ENCODE measurements at places on chromosomes 7 and 10. TPM values are rescaled to one million over a fixed set of nuclear protein-coding genes. Genes with fewer than 3 reads are reported as not detected.
A peak's percentile ranks its signal among the peaks of the same experiment; 100 is the strongest.

DNA sequence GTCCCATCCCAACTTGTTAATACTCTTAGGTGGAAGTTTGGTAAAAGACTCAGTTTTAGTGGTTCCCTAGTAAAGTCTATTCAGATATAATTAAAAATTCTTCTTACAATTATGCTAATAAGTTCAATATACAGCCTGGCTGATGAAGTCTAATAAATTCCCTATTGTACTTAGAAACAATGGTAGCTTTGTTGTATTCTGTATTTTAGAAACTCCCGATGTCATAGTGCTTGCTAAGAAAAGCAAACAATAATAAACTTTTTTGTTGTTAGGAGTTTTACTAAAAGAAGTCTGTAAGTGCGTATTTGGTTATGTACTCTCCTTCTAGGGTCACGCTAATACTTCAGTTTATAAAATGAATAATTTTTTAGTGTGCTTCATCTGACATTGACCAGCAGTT, 206.8 kb downstream of the VTI1A start:
- no peak for DNase-seq

DNA sequence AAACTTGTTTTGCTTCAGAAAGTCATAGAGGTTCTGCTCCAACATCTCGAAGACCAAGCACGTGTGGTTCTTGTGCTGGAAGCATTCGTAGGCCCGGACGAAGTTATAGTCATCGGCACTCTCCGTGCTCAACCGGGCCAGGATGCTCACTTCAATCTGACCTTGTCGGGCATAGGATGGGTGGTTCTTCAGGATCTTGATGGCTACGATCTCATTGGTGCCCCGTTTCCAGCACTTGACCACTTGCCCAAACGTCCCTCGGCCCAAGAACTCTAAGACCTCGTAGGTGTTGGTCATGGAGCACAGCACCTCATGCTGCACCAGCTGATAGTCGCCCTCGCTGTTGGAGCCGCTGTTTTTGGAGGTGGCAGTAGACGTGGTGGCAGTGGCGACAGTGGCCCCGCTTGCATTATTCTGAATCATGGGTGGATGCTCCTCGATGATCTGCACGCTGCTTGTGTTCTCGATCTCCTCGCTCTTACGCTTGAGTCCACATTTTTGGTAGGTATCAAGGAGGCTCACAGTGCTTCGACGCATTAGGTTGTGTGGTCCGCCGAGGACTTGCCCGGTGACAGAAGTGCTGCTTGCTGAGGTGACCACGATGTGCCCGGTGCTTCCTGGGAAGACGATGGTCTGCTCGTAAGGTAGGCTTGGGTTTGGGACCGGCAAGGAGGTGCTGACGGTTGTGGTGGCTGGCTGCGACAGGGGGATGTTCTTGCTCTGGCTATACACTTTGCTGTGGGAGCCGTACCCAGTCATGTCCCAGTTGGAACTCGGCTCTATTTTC, 61.4 kb downstream of the HIPK2 start:
- no peak for DNase-seq

GRCh38 chr10:117653170-117653515, 110.6 kb downstream of the EMX2 start:
- peak; percentile 99 for DNase-seq

EPHB6 gene
- total RNA-seq = 2.0 TPM

TRA2A gene
- total RNA-seq = 27.6 TPM

- DNase-seq = no peak
Observed at GRCh38 chr10:123327450-123327849, 173.2 kb downstream of the BUB3 start.

- no peak for DNase-seq
Observed at GRCh38 chr10:5895804-5896203, 5.8 kb downstream of the FBH1 start.

MRLN gene
- not detected for total RNA-seq

GRCh38 chr7:46290374-46291049, 369.4 kb upstream of the IGFBP3 start:
- no peak for DNase-seq

GRCh38 chr7:127901895-127902703, 129.1 kb downstream of the LRRC4 start:
- no peak for DNase-seq

- peak; percentile 36 for DNase-seq
Observed at GRCh38 chr7:105691082-105691679, 109.9 kb upstream of the EFCAB10 start.

ENO4 gene
- 0.35 TPM for total RNA-seq

NUTM2E gene
- total RNA-seq = not detected

OPN1SW gene
- not detected for total RNA-seq

DNA sequence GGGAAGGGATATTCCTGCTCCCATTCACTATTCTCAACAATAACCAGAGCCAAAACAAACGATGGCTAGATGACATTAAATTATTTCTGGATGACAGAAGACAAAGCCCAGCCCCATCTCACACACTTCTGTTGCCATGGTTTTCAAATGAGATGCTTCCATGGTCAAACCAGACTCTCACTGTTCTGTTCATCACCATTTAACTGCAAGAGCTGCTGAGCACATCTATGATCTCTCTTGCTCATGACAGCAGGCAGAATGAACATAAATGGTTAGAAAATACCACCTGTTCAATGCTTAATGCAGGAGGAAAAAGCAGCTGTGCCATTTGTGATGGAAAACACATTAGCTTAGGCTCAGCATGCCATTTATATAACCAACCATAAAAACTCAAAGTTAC, 758.6 kb upstream of the ZWINT start:
- DNase-seq = no peak

AGBL3 gene
- 2.3 TPM for total RNA-seq

- peak; percentile 84 for DNase-seq
Observed at GRCh38 chr7:156751319-156751718, 110.7 kb downstream of the RNF32 start.

DNA sequence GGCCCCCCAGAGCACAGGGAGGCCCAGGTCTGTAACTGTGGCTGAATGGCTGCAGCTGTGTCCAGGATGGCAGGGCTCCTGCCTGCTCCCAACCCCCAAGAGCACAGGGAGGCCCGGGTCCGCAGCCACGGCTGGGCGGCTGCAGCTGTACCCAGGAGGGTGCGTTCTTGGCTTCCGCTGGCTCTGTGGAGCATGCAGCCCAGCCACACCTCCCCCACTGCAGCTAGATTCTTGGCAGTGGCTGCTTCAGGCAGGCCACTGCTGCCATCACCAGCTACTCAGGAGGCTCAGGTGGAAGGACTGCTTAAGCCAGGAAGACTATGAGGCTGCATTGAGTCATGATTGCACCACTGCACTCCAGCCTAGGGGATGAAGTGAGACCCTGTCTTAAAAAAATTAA, 27.9 kb downstream of the C7orf25 start:
- DNase-seq = peak; percentile 92

- no peak for DNase-seq
Observed at GRCh38 chr10:69384320-69384719, 32.4 kb downstream of the TACR2 start.

RNF32 gene
- total RNA-seq = 1.3 TPM

DNA sequence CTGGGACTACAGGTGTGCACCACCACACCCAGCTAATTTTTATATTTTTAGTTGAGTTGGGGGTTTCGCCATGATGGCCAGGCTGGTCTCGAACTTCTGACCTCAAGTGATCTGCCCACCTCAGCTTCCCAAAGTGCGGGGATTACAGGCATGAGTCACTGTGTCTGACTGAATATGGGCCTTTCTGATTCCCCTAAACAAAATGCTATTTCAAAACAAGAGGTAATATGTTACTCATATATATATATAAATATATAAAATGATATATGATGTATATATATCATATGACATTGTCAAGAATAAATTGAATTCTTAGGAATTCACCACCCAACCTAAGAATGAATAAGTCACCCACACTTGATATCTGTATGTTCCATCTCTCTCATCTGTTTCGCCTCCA, 12.8 kb upstream of the TIAL1 start:
- DNase-seq = no peak

DNA sequence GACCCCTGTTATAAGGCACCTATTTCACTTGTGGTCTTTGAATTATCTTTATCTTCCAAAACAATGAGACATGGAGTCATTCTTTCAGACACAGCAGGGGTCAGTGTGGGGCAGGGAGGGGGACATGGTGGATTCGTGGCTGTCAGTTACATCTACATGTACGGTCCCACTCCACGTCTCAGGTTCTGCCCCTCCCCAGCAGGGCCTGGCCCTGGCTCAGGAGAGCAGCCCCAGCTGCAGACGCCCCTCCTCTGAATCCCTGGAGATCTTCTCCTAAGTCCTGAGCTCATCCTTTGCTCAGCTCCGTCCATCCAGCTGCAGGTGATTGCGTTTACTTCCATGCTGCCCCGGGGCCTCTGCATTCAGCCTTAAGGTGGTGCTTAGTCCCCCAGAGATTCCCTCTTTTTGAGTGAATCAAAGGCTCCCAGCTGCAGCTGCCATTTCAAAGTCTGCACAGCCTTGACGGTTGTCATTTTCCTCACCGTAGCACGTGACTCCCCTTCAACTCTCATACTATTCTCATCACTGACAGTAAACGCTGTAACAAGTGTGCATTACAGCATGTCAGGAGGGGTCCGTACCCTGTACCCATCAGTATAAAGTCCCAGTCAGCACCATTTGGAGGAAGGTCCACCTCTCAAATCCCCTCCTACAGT, 113.4 kb upstream of the TCERG1L start:
- no peak for DNase-seq

CHST12 gene
- 15.1 TPM for total RNA-seq

RBP3 gene
- not detected for total RNA-seq

- DNase-seq = no peak
Observed at GRCh38 chr10:4945766-4946717, 17.2 kb upstream of the AKR1C1 start.

GRCh38 chr10:55212051-55212450, 411.0 kb upstream of the PCDH15 start:
- no peak for DNase-seq

All from renal cortical epithelial cell (primary cell).